ENCODE measurements at places on chromosomes 7 and 10.

- DNase-seq, result no peak
These were observed 259.8 kb downstream of the GLI3 start for GRCh38 chr7:41977151-41977651.

- DNase-seq, result no peak
These were observed 155.8 kb downstream of the WDR37 start for GRCh38 chr10:1211844-1212570.

GRCh38 chr10:105798328-105798889 lies 1157.3 kb downstream of the SORCS3 start:
- no peak for DNase-seq

- no peak for DNase-seq
These were observed 235.5 kb downstream of the GLRX3 start for GRCh38 chr10:130371666-130372065.

DNA sequence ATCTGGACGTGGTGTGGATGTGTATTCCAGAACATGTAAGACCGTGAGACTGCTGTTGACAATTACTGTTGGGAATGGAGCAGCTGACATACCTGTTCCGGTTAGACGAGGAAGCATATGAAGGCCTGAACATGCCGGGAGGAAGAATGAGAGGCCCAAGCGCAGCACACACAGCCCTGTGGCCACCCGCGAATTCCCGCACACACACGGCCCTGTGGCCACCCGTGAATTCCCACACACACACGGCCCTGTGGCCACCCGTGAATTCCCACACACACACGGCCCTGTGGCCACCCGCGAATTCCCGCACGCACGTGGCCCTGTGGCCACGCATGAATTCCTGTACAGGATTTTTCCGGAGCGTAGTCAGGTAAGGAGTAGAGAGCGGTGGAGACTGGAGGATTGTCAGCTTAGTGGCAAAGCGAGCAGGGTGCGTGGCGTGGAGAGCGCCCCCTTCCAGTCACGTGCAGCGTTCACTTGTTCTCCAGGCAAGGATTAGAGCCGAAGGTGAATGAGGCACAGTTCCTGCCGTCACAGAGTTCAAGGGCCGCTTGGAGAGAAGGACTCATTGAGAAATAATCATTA lies 9.5 kb upstream of the SUN1 start:
- DNase-seq, result no peak

DNA sequence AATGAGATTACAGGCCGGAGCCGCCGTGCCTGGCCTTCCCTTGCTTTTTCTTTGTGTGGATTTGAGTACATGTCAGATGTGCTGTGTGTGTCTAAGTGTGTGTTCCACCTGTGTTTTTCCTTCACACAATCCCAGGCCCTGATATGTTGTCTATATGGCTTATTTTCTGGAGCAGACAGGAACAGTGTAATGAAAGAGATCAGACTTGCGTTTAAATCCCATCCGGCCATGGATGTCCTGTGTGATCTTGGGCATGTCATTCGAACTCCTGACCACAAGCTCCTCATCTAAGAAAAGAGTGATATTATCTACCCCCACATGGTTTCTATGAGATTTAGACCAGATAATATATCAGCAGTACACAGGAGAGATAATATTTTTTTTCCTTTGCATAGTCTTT lies 37.2 kb downstream of the APBB1IP start:
- DNase-seq, result no peak

DNA sequence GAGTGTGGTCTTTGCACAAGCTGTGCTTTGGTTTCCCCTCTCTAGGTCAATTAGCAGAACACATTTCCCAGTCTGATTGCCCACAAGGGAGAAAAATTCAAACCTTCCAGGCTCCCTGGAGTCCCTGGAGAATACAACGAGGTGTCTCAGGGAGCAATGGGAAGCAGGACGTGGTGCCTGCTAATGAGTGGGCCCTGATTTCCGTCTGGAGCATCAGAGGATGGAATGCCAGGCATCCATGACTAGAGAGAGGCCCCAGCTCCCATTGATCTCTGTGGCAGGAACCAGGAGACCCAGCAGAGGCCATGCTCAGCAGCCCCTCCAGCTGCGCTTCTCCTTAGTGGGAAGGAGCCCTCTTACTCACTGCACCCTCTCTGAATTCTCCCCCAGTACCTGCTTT lies 33.2 kb upstream of the TLX1 start:
- DNase-seq, result no peak

GRCh38 chr7:80259-81067 lies 111.9 kb upstream of the FAM20C start:
- DNase-seq, result no peak

GRCh38 chr7:117412390-117412789 lies 14.9 kb downstream of the ASZ1 start:
- DNase-seq, result no peak

GRCh38 chr7:104231054-104232046 lies 23.5 kb upstream of the ORC5 start:
- peak; percentile 21 for DNase-seq
